ENCODE measurements at places on chromosomes 2 and 18.

- DNase-seq = no peak
These were observed 109.7 kb downstream of the SP100 start for GRCh38 chr2:230525682-230526081.

DNA sequence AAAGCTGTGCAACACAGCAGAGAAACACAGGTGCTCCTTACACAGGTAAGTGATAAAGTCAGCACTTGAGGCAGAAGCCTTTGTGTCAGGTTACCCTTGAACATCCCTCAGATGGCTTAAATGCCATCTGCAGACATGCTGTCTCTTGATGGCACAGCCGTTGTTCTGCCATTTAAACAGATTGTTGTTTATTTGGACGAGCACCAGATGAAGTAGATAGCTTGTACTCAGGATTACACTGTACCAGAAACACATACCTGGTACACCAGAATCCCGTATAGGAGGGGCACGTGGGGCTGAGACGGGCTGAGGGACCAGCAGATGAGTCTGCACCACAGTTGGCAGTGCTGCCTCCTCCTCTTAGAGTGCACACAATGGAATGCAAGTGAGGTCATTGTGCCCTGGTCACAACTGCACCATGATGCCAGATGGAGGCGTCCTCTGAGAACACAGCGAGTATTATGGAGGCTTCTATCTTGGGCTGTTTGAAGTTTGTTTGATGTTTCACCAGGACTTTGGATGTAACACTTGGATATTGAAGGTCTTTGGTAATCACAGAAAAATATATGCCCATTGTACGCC, 143.0 kb downstream of the TANC1 start:
- DNase-seq = no peak

DNA sequence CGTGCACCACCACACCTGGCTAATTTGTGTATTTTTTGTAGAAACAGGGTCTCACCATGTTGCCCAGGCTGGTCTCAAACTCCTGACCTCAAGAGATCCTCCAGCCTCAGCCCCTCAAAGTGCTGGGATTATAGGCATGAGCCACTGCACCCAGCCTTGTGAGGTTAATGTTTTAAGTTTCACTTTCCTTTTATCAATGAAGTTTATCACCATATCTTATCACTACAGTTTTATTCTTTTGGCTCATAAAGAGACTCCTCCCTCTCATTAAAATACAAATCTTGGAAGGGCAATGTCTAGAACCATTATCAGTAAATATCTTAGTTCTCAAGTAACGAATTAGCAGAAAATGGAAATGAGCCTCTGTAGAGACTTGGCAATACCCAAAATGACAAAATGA, 173.8 kb downstream of the BCL11A start:
- no peak for DNase-seq

DNA sequence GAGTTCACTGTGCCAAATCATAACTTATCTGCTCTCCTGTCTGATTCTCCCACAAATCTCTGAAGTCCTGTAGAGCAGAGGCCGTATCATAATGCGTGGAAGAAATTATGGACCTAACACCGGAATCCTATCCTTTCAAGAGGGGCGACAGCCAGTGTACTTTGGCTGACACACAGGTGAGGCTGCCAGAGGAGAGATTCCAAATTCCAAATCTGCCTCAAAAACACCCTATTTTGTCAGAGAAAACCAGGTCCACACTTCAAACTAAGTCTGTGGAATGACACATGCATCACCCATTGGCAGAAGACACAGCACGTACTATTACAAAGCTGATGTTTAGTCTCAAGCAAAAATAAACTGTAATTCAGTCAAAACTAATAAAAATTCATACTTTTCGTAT, 139.2 kb upstream of the PID1 start:
- no peak for DNase-seq

DNA sequence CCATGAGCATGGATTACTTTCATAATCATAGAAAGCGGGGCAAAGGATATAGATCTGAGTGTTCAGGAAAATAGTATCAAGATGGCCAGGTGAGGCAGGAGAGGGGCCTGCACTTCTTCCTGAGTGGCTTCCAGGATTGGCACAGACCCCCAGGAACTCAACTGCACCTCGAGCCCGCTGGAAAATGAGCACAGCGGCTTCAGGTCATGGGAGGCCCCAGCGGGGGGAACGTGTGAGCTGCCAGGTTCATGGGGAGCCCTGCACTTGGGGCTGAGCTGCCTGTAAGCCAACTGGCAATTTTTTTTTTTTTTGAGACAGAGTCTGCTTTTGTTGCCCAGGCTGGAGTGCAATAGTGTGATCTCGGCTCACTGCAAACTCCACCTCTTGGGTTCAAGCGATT, 81.5 kb upstream of the ODC1 start:
- DNase-seq = no peak

DNA sequence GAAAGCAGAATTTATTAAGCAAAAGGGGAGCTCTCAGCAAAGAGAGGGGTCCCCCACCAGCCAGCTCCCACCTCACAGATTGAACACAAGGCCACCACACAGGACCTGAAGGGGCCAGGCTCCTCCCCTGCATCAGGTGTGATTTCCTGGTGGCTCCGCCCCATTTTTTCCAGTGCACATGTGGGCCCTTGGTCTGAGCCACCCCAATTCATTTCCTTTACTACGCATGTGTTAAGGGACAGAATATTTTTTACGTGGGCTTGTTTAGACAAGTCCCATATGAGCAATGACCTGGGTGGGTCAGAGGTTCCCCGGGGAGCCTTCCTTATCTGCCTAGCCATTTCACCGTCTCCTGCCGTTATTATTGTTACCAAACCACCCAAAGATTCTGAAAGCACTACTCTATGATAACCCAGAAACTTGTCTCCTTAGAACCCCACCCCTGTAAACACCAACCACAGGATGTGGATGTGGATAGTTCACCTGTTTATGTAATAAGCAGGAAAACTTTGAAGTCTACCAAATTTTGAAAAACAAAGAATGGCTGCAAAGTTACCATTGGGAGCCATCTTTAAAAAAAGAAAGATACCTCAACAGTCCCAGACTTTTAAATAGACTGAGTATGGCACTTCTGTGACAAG, 191.7 kb downstream of the CD226 start:
- DNase-seq = no peak

DNA sequence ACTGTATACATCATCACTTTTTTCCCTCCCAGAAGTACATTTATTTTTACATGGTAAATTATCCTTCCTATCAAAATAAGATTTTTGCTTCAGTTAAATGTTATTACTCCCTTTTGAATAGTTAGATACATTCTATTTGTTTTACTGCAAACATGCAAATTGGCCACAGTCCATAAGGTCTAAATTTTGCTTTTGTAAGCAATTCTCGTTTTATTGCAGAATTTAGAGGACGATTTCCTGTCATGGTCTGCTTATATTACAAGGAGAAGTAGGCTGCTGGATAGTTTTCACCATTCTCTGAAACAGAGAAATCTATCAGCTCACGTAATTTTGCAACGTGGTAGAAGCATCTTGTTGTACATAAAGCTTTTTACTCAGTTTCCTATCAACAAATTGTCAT, 1632.5 kb downstream of the LRP1B start:
- no peak for DNase-seq

GRCh38 chr18:76013057-76013456, 482.0 kb downstream of the ZNF516 start:
- no peak for DNase-seq

DNA sequence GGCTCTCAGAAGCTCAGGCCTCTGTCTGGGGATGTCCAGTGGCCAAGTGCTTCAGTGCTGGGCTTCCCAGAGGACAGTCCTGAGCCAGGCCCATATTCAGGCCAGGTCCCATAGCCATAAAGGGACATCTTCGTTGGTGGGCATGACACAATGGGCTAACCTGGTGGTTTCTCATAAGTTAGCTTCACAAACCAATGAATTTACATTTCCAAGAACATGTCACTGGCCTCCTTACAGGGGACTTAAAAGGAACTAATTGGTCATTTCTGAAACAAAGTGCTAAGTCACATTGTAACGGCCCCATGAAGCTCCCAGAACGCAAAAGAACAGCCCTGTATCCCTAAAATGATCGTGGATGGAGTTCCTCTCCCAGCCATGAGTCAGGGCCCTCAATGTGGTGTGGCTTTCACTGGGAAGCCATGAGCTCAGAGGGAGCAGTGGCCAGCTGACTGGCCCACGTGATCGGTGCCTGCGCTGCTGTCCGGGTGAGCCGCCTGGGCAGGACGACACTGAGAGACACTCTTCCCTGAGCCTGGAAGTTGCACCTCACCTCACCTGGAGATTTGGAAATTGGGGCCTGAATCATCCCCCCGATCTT, 163.7 kb upstream of the APCDD1 start:
- no peak for DNase-seq

DNA sequence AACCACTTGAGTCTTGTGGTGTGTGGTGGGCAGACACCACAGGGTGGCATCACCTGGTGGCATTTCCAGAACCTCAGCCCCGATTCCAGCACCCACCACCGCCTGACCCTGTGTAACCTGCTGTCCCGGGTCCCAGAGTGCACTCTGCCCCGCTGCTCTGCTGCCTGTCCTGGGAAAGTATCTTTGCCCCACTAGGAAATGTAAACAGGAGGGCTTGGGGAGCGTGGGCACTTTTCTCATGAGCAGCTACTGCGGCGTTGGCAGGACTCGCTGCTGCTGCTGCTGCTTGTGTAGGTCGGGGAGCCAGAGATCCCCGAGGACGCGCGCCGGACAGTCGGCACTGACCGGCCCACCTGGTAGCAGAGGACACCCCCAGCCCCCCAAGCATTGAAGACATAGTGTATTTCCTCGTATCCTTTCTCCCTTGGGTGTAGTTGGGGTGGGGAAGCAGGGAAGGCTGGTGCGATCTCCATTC, 13.4 kb downstream of the DTYMK start:
- no peak for DNase-seq

GRCh38 chr2:225466891-225467604, 67.5 kb downstream of the NYAP2 start:
- DNase-seq = no peak

- DNase-seq = no peak
These were observed 239.5 kb upstream of the REV1 start for GRCh38 chr2:99729104-99730025.

GRCh38 chr2:134174711-134175110, 79.2 kb upstream of the MGAT5 start:
- DNase-seq = no peak

GRCh38 chr2:235570256-235570655, 76.4 kb downstream of the AGAP1 start:
- no peak for DNase-seq

- no peak for DNase-seq
These were observed 31.5 kb upstream of the TANC1 start for GRCh38 chr2:158936978-158937377.

DNA sequence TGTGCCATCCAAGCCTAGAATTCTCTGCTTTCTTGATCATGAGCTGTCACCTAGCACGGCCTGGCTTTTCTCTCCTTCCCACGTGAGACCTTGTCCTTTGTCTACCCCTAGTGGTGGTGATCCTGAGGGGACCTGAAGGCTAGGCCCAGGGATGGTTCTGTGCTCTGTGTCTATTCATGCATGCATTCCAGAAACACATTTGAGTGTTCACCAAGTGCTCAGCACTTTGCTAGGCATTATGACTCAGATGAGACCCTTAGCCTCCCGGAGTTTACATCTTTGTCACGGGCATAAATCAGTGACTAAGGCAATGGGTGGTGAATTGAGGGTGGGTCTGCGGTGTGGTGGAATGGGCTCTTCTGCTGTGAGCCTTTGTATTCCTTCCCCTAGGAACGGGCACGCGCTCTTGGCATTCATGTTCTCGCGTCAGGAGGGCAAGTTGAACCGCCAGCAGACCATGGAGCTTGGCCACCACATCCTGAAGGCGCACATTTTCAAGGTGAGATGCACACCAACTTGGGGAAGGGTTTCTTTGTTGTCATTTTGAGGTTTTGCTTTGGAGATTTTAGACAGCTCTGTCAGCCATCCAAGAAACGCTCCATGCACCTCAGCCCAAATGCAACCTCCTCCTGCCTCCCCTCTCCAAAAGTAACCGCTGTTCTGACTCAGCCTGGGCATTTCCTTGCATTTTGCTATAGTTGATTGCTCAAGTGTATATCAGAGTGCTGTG, 100.9 kb downstream of the WDSUB1 start:
- no peak for DNase-seq

- DNase-seq = no peak
These were observed 64.9 kb upstream of the ZCCHC2 start for GRCh38 chr18:62457877-62458276.

DNA sequence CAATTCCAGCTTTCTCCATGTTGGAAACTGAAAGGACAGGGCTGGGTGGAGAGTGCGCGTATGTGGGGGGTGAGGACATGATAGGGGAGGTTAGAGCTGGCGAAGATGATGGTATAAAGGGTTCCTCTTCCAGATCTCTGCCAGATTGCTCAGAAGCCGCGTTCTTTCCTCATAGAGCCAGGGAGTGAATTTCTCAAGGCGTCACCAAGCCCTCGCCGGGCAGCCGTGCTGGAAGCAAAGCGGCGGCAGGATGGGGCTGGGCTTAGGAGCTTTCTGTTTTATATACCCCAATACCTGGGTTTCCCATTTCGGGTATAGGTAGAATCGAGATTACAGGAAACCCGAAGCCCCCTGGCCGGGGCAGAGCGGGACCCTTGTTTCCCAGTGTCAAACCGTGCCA, 43.8 kb downstream of the DDX18 start:
- no peak for DNase-seq

DNA sequence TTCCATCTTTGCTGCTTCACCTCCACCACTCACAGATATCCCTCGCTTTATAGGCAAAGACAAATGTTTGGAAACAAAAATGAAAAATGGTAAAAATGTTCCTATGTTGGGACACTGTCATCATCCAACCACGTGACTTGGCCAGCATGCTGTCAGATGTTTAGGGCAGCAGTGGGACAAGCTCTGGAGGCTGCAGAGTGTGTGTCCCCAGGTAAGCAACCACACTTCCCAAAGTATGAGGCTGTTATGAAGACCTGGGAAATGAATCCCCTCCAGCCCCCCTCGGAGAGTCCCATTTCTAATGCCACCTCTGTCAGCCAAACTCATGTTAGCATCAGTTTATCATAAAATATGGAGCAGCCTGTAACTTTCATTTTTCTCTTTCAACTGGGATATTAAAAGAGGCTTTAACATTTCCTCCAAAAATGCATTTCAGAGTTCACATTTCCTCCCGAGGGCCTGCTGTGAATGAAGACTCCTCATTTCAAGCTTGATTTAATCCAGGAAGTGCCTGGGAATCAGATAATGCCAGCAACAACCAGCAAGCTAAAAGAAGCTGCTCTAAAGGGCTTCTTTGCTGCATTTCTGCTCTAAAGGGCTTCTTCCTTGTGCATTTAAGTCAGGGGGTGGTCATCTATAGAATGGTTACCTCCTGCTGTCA, 66.2 kb downstream of the APOB start:
- DNase-seq = no peak

GRCh38 chr2:9291331-9291730, 84.7 kb downstream of the ASAP2 start:
- no peak for DNase-seq

DNA sequence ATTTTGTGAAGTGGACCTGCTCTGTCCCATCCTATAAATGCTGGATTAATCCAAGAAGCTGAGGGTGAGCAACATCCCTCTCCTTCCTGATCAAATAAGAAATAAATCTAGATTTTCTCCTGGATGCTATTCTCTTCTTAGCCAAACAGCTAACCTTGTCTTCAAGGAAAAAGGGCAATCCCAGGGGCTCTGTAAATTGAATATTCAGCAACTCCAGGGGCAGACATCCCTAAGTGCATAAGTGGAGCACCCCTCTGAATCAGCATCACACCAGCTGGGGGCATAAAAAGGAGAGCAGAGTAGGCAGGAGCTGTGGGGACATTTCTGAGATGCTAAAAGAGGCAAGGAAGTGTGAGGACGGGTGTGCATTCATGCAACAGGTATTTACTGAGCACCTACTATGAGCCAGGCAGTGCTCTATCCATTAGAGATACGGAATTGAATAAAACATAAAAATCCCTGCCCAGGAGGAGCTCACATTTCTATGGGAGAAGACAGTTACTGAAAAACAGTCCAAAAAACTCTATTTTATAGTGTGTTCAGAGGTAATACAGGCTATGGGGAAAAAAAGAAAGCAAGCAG, 2.8 kb upstream of the STEAP3 start:
- no peak for DNase-seq

All from cortex of kidney (tissue), 1 donor.